ENCODE measurements at places on chromosomes 1 and 21. TPM values are rescaled to one million over a fixed set of nuclear protein-coding genes. Genes with fewer than 3 reads are reported as not detected.

Gene UTS2
- not detected for total RNA-seq

Gene HMGCS2
- not detected for total RNA-seq

Gene DNAJC28
- total RNA-seq, result 0.43 TPM

- DNase-seq, result no peak
- no peak overlapping the region for H3K27ac ChIP-seq
- peaks cover 40% of the 10 kb centered on the region for H3K27me3 ChIP-seq
Observed at GRCh38 chr1:203129501-203130231, 2.1 kb downstream of the ADORA1 start.

DNA sequence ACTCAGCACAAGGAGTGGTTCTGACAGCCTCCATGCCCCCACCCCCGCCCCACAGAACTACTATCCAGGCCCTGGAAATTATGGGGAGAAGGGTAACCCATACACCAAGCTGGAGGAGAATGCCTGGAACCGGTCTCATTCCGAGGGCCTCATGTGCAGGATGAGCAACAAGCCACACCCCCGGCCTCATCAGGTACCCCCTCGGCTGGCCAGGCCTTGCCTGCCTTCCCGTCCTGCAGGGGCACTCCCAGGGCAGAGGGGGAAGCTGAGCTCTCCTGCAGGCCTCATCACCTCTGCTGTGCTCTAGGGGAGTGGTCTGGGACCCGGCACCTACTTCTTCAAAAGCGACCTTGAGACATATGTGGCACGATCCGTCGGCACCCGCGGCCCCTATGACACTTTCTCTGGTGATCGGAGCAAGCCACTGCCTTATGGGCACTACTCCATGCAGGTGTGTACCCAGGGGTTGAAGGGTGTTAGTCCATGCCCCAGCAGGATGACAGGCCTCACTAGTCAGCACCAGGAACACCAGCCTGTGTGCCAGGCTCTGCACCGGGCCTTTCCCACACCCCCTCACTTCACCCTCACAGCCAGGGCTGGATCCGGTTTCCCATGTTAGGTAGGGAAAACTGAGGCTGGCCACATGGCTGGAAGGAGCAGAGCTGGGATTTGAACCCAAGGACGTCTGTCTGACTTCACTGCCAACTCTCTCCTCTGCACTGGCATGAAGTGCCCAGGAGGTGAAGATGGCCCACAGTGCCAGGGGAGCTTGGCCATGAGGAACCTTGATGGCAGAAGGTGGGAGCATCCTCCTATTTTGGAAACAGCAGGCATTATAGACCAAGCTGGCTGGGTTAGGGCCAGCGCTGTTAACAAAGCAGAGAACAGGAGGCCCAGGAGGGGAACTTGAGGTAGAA lies 10.9 kb upstream of the TTC22 start:
- no peak overlapping the region for H3K27ac ChIP-seq
- DNase-seq, result no peak
- no peaks in the 10 kb centered on the region for H3K27me3 ChIP-seq
- no peaks in the 10 kb centered on the region for H3K36me3 ChIP-seq
- H3K4me3 ChIP-seq, result no peak overlapping the region

- H3K4me3 ChIP-seq, result no peak overlapping the region
- no peak for DNase-seq
- H3K4me1 ChIP-seq, result no peaks in the 10 kb centered on the region
- H3K27me3 ChIP-seq, result no peaks in the 10 kb centered on the region
- no peak overlapping the region for H3K27ac ChIP-seq
Observed at GRCh38 chr1:78387871-78388270, 102.9 kb upstream of the PTGFR start.

DNA sequence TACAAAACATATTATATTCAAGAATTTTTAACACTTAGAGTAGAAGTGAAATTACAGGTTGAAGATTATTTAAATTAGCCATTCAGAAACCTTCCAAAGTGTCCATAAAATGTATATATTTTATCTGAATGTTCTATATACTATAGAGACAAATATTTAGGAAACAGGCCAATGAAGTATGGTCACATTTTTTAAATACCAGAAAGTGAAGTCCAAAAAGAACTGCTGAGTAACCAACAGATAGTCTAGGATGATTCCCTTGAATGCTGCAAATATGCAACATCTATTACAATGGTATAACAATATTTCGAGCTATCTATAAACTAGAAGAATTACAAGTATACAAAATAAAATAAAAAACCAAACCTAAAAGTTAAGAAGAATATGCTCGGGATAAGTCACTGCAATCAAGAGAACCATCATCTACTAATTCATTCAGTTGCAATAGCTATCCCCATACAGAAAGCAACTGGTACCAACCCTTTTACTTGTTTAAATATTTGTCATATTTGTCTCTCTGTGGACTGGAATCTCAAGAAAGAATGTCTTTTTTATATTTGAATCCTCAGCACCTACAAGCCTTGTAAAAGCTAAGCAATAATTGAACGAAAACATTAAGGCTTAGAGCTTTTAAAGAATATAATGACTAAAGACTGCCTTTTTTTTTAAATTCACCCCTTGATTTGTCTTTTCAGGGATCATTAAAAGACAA lies 8.1 kb downstream of the ODF2L start:
- H3K36me3 ChIP-seq, result peaks cover 8% of the 10 kb centered on the region
- DNase-seq, result no peak
- H3K27ac ChIP-seq, result no peak overlapping the region
- no peaks in the 10 kb centered on the region for H3K27me3 ChIP-seq
- peaks cover 37% of the 10 kb centered on the region for H3K4me1 ChIP-seq
